ENCODE measurements at places on chromosomes 13 and 19.

- DNase-seq, result no peak
Measured at GRCh38 chr13:33352041-33352440, 66.5 kb upstream of the STARD13 start.

GRCh38 chr13:98910501-98910951 lies 67.3 kb downstream of the DOCK9 start:
- no peak for DNase-seq

DNA sequence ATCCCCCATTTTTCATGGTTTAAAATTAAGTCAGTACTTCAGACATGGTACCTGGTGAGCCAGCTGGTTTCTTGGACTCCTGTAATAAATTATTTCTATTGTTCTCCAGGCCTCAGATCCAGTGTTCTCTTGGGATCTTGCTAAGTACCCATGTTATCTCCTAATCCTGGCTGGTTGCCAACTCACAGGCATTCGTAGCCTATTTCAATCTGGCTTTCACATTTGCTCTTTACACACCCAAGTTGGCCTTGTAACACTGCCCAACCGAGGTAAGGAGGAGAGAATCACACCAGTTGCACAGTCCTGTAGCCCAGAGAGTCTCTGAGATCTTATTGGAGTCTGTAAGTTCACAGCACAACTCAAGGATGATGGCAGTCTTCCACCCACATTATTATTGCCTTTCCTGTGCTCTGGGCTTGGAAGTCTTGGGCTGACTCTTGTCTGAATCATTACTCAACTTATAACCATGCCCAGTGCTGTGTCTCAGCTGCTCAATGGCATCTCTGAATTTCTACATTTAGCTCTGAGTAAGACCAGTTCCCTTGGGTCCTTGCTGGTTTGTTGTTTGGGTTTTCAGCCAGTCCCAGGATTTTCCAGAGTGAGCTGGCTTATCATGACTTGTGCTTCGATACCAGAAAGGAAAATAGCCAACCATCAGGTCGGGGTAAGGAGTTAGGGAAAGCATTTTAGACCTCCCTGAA lies 76.6 kb upstream of the KLF12 start:
- no peak for DNase-seq

- no peak for DNase-seq
Measured at GRCh38 chr13:34939771-34940170, 2.3 kb upstream of the NBEA start.

GRCh38 chr13:101449790-101450748 lies 2.4 kb upstream of the ITGBL1 start:
- no peak for DNase-seq

GRCh38 chr19:41879670-41880328 lies 2.7 kb downstream of the CD79A start:
- DNase-seq, result no peak

- DNase-seq, result no peak
Measured at GRCh38 chr13:66557357-66557756, 672.8 kb downstream of the PCDH9 start.

GRCh38 chr13:37510441-37510840 lies 88.1 kb downstream of the POSTN start:
- DNase-seq, result no peak

Measured in hypothalamus (tissue), 51 donors.